ENCODE measurements at places on chromosomes 1 and 21.

DNA sequence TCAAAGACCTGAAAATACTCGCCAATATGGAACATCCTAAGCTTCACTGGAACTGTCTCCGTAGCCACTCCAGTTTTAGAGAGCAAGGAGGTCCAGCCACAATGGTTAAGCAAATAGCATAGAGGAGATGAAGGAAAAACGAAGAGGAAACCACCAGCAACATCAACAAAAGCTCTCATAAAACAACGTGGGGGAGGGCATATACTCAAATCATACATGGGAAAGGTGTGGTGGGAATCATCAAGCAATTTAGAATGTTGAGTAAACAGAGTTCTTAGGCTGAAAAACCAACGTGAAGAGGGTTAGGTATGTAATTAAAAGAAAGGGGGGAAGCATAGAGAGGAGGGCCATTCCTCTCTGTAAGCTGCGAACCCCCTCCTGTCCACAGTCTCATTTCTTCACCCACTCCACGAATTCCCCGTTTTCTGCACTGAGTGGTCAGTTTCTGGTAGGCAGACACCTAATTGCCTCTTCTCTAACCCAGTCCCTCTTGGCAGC, 1.0 kb downstream of the TMEM59 start:
- peak; percentile 15 for DNase-seq

DNA sequence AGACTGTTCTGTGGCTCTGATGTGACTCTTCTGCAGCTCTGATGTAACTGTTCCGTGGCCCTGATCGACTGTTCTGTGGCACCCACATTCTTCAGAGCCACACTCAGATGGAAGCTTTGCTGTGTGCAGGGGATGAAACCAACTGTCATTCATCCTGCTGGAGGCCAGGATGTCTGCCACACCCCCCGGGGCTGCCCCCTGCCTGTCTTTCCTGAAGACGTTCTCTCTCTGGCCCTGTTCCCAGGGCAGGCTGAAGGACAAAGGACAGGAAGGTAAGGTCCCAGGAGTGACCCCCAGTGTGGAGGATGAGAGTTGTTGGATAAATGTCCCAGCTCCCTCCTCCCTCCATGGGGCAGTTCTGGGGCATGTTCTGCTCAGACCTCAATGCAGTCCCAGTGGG, 29.4 kb upstream of the UMODL1 start:
- DNase-seq: no peak

GRCh38 chr1:245375789-245376460, 221.1 kb downstream of the KIF26B start:
- peak; percentile 66 for DNase-seq

DNA sequence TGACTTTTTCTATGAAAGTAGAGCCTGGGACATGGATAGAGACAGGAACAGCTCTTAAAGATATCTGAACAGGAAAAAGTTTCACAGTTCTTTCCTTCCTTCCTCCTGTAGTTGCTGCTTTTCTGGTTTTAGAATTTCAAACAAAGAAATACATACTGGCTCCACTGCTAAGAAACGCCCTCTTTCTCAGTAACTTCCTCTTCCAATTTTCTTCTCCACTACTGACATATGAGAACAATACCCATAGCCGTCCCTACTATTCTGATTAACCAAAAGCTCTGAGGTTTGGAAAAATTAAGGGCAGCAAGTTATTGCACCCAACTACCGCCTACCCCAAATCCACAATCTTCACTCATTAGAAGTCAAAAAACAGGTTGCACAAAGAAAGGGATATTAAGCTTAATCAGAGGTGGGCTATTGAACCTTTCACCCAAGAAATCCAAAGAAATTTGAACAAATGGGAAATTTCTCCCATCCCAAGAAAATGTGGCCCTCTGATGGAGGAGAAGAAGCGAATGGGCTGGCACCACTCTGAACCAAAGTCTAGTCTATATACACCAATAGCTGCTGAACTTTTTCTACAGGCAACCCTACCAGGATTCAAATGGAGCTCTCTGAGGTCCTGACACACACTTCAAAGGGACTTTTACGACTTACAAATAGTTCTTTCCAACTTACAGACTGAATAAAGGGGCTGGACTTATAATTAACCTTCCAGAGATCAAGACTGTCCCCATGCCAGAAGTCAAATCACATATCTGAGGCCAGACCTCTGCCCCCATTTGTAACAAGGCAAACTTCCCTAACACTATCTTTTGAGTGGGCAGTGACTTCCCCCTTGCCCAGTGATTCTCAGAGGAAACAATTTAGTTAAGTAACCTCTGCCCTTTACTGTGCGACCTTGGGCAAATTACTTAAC, 1.7 kb downstream of the WASF2 start:
- peak; percentile 31 for DNase-seq

GRCh38 chr1:203056516-203056915, 29.3 kb downstream of the MYOG start:
- no peak for DNase-seq

GRCh38 chr1:230277201-230278025, 148.7 kb downstream of the PGBD5 start:
- no peak for DNase-seq

GRCh38 chr1:172457479-172458130, 13.7 kb upstream of the PIGC start:
- DNase-seq: no peak

DNA sequence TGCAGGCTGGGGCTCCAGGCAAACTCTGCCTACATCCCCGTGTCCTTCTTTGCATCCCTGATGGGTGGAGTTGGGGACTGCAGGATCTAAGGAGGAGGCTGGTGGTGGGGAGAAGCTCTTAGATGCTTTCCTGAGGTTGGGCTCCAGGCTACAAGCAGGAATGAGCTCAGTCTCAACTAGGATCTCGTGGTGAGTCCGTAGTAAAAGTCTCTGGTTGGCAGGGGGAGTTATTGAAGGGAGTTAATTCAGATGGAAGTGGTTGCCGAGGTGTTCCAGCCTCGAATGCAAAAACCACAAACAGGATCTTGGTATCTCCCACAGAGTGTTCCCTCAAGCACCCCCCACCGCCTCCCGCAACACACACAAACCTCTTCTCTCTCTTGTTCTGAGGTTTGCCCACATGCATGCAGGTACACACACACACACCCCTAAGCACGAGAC, 35.0 kb downstream of the TMCC2 start:
- no peak for DNase-seq

DNA sequence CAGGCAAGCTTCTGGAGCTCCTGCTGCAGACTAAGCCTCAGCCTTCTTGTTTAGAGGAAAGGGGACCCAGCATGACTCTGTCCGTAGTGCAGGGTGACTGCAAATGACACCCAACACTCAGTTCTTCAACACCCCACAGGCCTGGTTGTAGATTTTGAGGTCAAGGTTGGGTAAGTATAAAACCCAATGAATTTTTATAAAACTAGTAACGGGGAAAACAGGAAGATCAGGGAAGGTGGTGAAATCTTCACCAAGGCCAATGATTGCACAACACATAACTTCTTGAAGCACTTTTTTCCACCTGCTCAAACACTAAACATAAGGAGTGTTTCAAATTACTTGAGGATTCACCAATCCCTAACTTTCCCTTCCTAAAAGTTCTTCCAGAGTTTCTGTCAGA, 89.4 kb upstream of the JAK1 start:
- no peak for DNase-seq

DNA sequence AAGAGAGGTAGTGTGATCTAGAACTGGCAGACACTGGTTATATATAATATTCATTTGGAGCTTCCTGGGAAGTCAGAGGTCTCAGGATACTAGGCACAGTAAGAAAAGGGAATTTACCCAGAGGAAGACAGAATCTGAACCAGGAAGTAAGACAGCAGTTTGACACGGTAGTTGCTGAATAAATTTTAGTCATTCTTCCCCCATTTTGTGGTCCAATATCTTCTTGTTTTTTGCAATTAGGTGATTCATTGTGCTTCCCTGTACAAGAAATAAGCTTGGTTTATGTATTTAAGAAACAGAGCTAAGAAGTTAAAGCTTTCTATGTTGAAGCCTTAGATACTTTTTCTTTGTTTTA, 1.3 kb downstream of the TMEM167B start:
- peak; percentile 56 for DNase-seq

GRCh38 chr1:85406887-85407533, 57.9 kb downstream of the DDAH1 start:
- DNase-seq: peak; percentile 94

- DNase-seq: peak; percentile 79
Observed at GRCh38 chr1:18922319-18922726, 20.0 kb upstream of the ALDH4A1 start.

- DNase-seq: no peak
Observed at GRCh38 chr1:82874041-82874440, 1073.3 kb downstream of the ADGRL2 start.

DNA sequence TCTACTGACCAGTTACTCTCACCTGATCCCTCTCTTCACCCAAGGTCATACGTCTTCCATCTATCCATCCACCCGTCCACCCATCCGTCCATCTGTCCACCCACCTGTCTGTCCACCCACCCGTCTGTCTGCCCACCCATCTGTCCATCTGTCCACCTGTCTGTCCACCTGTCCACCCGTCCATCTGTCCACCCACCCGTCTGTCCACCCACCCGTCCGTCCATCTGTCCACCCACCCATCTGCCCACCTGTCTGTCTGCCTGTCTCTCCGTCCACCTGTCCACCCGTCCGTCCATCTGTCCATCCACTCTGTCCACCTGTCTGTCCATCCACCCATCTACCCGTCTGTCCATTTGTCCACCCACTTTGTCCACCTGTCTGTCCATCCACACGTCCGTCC, 11.8 kb upstream of the KIF26B start:
- no peak for DNase-seq

DNA sequence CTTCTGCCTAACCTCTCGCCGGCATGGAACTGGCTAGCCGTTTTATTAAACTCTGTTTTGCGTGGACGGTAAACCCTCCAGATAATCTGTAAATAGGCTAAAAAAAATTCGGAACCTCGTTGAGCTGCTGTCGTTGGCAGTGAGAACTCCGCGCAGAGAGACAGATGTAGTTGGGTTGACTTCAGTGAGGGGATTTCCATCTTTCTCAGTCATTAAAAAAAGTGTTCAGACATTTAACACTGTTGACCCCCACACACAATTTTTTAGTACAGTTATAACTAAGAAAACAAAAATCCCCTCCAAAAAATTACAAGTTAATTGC, 464 bp downstream of the PARK7 start:
- no peak for DNase-seq

DNA sequence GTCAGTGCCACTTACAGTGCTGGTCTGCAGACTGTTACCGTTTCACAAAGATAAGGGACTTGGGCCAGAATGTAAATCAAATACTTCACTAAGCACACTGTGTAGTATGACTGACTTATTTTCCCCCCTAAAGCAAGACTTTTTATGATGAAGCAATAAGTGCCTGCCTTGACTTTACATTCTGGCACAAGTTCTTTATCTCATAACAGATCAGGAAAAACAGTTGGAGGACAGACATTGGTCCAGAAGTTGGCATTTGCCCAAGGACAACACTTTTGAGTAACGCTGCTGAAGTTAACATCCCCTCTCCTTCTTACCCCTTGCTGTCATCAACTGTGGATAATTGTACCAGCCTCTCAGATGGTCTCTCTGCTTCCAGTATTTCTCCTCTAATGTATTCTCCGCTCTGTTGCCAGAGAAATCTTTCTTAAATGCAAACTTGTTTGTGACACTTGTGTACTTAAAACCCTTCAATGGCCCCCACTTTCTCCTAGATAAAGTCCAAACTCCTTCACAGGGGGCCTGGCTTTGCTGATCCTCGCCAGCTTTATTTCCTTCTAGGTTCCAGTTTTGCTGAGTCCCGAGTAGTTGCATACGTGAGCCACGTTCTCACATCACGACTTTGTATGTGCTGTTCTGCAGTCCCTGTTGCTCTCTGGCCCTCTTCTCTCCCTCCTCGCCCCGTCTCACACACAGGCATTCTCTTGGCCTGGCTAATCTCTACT, 45.7 kb downstream of the S1PR1 start:
- peak; percentile 37 for DNase-seq

DNA sequence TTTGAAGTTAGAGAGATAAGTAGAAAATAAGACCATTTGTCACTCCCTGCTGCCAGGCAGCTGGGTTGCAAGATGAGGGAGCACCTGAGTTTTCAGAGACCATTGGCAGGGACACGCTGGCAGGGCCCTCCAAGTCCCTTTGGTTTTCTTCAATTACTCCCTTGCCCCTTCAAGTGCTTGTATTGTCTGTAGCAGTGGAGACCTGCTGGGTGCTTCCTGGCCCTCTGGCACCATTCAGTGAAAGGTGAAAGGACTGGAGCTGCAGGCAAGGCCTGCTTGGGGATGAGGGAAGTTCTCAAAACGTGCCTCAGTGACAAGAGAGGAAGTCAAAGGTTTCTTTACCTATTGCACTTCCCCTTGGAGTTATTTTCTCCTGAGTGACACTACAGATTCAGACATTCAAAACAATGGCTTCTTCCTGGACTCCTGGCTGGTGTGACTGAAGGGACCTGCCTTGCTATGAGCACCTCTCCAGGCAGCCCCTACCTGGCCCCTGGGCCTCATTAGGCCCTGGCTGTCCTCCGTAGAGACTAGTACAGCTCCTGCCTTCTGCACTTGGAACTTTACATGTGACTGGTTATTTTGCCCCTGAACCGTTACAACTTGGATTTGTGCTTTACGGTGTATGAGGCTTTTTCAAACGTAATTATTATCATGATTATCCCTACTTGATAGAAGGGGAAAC, 100.1 kb downstream of the C1orf21 start:
- DNase-seq: no peak

GRCh38 chr1:53622531-53622930, 116.4 kb downstream of the GLIS1 start:
- no peak for DNase-seq

DNA sequence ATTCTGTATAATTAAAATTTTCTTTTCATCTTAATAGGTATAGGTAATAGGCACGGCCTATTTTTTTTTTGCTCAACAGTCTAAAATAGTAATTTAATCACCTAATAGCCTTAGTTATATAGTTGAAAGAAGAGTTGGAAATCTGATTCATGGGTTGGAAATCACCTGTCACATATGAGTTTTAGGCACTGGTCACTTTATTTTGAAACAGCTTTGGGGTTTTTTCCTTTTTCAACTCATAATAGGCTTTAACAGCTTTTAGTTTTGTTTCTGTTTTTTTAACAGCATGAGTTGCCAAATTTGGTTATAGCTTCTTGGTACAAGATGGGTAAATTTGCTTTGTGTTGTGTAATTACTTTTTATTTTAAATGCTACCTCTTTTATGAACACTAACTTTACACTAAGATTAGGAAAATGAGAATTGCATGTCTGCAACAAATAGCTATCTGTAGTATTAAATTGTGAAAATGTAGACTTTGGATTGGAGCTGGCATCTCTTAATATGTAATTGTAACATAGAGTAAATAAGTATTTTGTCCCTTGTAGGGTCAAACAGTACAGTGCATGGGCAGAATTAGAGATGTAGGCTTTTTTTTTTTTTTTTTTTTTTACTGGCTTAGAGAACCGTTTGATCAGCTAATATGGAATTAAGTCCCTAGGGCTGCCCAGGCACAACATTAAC, 109.8 kb downstream of the OSBPL9 start:
- no peak for DNase-seq

DNA sequence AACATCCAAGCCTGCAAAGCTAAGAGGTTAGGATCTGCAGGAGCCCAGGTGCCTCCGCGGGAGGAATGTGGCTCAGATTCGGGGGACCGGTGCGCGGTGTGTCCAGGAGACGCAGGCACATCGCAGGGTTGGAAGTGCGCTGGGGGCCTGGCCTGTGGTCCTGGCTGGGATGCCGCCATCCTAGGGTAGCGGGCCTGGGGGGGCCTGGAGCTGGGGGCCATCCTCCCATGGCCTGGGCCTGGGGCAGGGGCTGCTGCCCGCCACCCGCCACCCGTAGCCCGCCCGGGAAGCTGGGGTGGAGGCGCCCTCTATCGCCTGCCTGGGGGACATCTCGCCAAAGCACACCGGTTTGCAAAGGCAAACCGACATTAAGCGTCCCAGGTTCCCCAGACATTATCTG, 170.6 kb upstream of the ARHGEF16 start:
- DNase-seq: no peak
